ENCODE measurements at places on chromosomes 6 and 20. TPM values are rescaled to one million over a fixed set of nuclear protein-coding genes. Genes with fewer than 3 reads are reported as not detected.

DNA sequence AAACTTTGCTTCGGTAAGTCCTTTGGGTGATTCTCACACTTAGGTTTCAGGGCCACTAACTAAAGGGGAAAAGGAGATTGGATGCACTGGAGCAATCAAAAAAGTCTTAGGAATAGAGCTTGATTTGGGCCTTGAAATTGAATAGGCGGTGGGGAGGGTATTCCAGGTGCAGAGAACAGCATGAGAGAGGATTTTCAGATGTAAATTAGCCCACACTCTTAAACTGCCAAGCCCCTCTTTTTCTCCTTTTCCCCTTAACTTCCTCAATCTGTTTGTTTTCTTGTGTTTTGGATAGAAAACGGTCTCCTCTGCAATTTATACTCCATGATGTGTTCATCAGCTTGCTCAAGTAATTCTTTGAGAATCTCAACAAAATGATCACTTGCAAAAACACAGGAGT lies 62.1 kb upstream of the RIPOR2 start:
- H3K4me1 ChIP-seq = peaks cover 43% of the 10 kb centered on the region
- no peaks in the 10 kb centered on the region for H3K27me3 ChIP-seq
- DNase-seq = no peak
- H3K36me3 ChIP-seq = no peaks in the 10 kb centered on the region
- H3K4me3 ChIP-seq = no peak overlapping the region

GRCh38 chr6:1018041-1018440 lies 293.9 kb upstream of the FOXQ1 start:
- no peak for DNase-seq
- no peaks in the 10 kb centered on the region for H3K4me1 ChIP-seq
- no peak overlapping the region for H3K27ac ChIP-seq
- H3K27me3 ChIP-seq = peaks cover 5% of the 10 kb centered on the region
- no peaks in the 10 kb centered on the region for H3K36me3 ChIP-seq

GRCh38 chr20:63202021-63202420 lies 13.9 kb downstream of the YTHDF1 start:
- no peaks in the 10 kb centered on the region for H3K27me3 ChIP-seq
- no peak overlapping the region for H3K27ac ChIP-seq
- peaks cover 6% of the 10 kb centered on the region for H3K36me3 ChIP-seq
- peaks cover 21% of the 10 kb centered on the region for H3K4me1 ChIP-seq
- no peak for DNase-seq
- H3K4me3 ChIP-seq = no peak overlapping the region

The NRM gene
- 24.2 TPM for total RNA-seq

The RAET1L gene
- total RNA-seq = not detected

The PGC gene
- total RNA-seq = not detected

GRCh38 chr6:111714416-111715270 lies 109.0 kb upstream of the TRAF3IP2 start:
- peaks cover 69% of the 10 kb centered on the region for H3K4me1 ChIP-seq
- peak overlapping the region; percentile 84 for H3K4me3 ChIP-seq
- peak overlapping the region; percentile 94 for H3K27ac ChIP-seq

The ADGB gene
- total RNA-seq = not detected

DNA sequence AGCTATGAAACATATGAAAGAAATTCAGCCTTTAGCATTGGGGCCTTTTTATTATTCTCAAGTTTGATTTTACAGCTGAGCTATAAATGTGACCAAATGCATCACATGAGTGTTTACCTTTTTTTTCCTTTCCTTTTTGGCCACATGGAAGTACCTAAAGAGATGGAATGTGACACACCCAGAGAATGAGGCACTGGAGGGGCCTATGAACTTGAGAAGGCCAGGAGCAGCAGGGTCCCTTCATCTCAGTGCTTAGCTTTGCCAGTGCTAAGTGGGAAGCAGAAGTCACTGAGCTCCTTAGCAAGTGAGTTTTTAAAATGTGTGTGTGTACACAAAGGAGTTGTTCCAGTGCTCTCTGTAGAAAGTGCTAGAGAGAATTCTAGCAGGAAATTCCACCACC lies 44.7 kb downstream of the RREB1 start:
- H3K4me3 ChIP-seq = no peak overlapping the region
- DNase-seq = no peak
- peak overlapping the region; percentile 90 for H3K27ac ChIP-seq
- peaks cover 69% of the 10 kb centered on the region for H3K4me1 ChIP-seq

- DNase-seq = no peak
- H3K4me1 ChIP-seq = peaks cover 15% of the 10 kb centered on the region
- H3K36me3 ChIP-seq = no peaks in the 10 kb centered on the region
- H3K4me3 ChIP-seq = peak overlapping the region; percentile 87
These were observed 9.1 kb upstream of the ANKRD60 start for GRCh38 chr20:58237318-58238132.

DNA sequence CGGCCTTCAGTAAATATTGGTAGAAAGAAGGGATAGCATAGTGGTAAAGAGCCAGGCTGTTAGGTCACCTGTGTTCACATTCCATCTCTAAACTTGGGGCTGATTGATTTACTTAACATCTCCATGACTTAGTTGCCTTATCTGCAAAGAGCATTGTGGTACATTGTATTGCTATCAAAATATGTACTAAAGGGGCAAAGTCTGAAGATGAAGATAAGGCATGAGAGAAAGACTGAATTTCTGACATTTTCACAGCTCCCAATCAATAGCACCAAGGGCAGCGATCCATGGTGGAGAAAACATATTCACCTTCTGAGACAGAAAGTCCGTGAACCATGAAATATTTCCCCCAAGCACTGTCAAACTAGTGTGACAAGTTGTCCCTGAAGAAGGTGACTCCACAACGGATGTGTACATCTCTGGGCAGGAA lies 223.3 kb upstream of the STXBP5 start:
- no peak for DNase-seq
- H3K4me3 ChIP-seq = no peak overlapping the region
- H3K4me1 ChIP-seq = no peaks in the 10 kb centered on the region
- H3K36me3 ChIP-seq = no peaks in the 10 kb centered on the region
- H3K27me3 ChIP-seq = no peaks in the 10 kb centered on the region

The DOK5 gene
- total RNA-seq = 0.39 TPM

DNA sequence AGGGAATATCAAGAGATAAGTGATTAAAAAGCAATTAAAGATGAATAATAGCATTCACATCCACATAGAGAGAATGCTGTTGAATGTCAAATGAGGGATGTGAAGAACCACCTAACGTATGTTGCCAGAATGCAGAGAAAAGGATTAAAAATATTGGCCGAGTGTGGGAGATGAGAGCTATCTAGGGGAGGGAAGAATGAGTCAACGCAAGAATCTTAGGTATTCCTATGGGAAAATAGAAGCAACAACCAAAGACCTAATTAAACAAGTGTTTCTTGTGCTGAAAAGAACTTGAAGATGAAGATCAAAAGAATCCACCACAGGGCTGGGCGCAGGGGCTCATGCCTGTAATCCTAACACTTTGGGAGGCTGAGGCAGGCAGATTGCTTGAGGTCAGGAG lies 12.2 kb upstream of the RSPH3 start:
- H3K27ac ChIP-seq = peak overlapping the region; percentile 3
- H3K4me3 ChIP-seq = no peak overlapping the region
- H3K4me1 ChIP-seq = peaks cover 37% of the 10 kb centered on the region
- no peaks in the 10 kb centered on the region for H3K36me3 ChIP-seq

DNA sequence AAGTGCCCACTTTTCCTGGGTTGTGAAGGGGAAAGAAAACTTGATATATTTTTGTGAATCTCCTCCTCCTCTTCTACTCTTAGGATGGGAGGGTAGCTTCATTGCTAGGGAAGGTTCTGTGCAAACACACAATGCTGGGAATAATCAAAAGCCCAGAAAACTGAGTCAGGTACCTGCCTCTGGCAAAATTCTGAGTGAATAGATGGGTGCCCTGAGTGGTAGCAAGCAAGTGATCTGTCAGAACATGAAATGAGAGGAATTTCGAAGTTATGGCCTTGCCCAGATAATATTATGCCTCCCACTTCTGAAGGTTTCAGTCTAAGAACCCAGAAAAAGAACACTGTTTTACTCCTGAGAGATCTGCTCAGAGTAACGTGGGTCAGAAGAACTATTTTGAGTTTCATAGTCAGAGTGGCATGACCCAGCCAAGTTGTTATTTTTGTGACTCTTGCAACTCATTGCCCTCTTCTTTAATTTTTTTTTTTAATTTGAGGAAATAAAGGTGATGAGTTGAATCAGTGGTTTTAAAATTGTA lies 158.3 kb downstream of the BMP2 start:
- no peaks in the 10 kb centered on the region for H3K36me3 ChIP-seq
- no peak overlapping the region for H3K27ac ChIP-seq
- no peak for DNase-seq

- peaks cover 29% of the 10 kb centered on the region for H3K27me3 ChIP-seq
- peaks cover 22% of the 10 kb centered on the region for H3K4me1 ChIP-seq
- no peak overlapping the region for H3K4me3 ChIP-seq
- no peak overlapping the region for H3K27ac ChIP-seq
- DNase-seq = no peak
These were observed 1.7 kb downstream of the TNXB start for GRCh38 chr6:32107406-32107805.

DNA sequence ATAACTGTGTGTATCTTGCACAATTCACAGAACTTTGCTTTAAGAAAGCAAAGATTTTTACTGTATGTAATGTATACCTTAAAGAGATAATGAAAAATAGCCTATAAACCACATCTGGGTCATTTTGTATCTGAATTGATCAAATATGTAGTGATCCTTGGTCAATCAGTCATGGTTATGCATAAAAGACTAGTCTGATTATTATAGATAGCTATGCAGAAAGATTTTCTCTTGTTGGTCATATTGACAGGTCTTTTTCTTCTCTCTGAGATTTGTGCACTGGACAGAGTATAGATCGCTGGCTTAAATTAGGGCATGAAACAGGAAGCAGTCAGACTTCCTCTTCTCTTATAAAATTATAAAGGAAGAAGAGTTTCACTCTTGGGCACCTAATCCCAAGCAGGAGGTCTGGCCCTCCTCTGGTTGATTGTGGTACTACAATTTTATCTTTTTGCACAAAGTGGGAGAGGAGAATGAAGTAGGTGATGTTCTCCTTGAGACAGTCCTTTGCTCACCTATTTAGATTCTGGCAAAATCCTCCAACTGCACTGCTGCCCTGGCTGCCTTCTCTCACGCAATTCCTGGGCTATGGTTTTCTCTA lies 380.9 kb upstream of the RGS17 start:
- DNase-seq = no peak
- no peaks in the 10 kb centered on the region for H3K36me3 ChIP-seq
- H3K27ac ChIP-seq = no peak overlapping the region
- H3K4me1 ChIP-seq = no peaks in the 10 kb centered on the region
- H3K27me3 ChIP-seq = no peaks in the 10 kb centered on the region
- no peak overlapping the region for H3K4me3 ChIP-seq

DNA sequence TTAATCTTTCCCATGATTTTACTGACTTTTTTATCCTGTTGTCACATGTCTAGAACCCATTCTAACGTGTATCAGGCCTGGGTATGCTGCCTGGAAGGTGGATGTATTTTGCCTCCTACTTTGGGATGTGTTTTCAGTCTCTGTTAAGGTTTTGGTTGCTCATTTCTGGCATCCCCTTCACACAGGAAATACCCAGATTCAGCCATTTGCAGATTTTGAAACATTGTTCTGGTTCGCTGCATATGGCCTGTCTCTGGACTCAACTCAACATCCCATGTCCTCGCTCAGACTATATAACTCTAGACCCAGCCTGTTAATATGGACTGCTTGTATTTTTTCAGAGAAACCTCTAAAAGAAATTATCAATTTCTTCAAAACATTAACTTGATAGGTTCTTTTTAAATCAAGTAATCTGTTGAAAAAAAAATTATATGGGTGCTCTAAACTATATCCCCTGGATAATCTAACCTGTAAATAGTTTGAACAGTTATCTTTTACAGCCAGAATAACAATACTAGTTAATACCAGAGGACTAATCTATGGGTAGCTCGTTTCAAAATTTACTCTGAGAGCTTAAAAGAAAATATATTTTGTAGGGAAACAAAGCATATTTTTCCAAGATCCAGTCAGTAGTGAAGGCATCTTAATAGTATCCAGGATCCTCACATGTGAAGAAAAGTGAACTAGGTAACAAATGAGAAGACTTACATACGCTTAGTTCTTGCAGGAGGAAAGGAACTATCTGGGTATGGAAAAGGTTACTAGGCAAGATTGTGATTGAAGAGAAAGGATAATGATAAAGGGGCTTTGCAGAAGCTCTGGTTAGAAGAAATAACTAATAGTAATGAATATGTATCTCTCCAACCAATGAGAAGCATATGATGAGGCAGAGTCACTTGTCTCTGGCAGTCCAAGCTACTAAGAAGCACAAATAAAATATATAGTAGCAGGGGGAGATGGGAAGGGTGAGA lies 23.4 kb upstream of the HLA-DQB1 start:
- H3K4me3 ChIP-seq = peak overlapping the region; percentile 50
- peaks cover 16% of the 10 kb centered on the region for H3K36me3 ChIP-seq
- H3K4me1 ChIP-seq = peaks cover 15% of the 10 kb centered on the region
- no peak for DNase-seq

DNA sequence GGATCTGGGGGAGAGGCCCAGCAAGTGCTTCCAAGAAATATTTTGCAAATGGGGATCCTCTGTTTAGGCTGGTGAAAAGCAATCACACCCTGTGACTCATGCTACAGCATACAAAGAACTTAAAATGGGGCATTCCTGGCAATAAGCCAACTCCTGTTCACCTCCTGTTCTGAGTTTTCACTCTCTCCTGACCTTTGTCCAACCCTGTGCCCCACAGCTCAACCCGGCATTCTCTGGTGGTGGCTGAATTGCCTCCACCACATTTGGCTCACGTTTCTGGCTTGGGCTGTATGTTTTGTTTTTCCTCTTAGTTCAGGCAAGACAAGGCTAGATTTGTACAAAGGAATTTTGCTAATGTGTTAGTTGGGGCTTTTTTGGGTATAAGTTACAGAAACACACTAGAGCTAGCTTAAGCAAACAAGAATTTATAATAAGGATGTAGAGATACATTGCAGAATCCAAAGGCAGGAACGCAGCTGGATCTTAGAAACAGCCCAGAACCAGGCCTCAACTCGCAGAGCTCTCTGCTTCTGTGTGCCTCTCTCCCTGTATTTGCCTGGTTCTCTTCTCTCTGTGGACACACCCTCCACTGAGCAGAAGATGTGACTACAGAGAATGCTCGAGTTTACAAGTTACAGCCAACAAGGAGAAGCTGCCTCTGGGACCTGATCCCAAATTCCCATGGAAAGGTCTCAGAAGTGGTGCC lies 9.4 kb downstream of the ABCC10 start:
- no peaks in the 10 kb centered on the region for H3K27me3 ChIP-seq
- no peak overlapping the region for H3K27ac ChIP-seq
- no peaks in the 10 kb centered on the region for H3K4me1 ChIP-seq
- no peak for DNase-seq
- H3K4me3 ChIP-seq = no peak overlapping the region

GRCh38 chr20:20440886-20441658 lies 73.2 kb downstream of the INSM1 start:
- peaks cover 21% of the 10 kb centered on the region for H3K4me1 ChIP-seq
- H3K27ac ChIP-seq = no peak overlapping the region
- no peak overlapping the region for H3K4me3 ChIP-seq
- no peak for DNase-seq
- H3K36me3 ChIP-seq = no peaks in the 10 kb centered on the region
- H3K27me3 ChIP-seq = no peaks in the 10 kb centered on the region

DNA sequence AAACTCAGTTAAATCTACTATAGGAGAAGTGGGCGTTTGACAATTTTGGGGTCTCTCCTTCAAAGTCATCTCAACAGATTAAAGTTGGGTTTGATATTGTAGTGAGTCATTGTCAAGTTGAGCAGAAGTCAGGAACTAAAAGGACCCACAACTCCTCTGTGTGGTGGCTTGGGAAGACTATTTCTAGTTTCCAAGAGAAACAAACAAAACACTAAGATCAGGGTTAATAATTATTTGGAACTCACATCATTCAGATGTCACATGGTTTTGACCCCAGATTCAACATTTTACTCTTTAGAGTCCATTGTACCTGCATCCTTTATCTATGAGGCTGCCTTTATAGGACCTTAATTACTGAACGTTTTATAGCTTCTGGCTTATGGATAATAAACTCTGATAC lies 45.3 kb upstream of the TINAG start:
- no peaks in the 10 kb centered on the region for H3K4me1 ChIP-seq
- no peaks in the 10 kb centered on the region for H3K36me3 ChIP-seq
- H3K27ac ChIP-seq = no peak overlapping the region
- no peaks in the 10 kb centered on the region for H3K27me3 ChIP-seq

Data from natural killer cell treated with Interleukin-12 subunit alpha and Interleukin-12 subunit beta and Interleukin-15 and Interleukin-18, amount 100 ng/mL, for 72 hours (primary cell).